ENCODE measurements at places on chromosomes 11 and 22.
A peak's percentile ranks its signal among the peaks of the same experiment; 100 is the strongest.

- no peak for DNase-seq
Measured at GRCh38 chr11:32187111-32187510, 96.2 kb downstream of the RCN1 start.

- DNase-seq: no peak
Measured at GRCh38 chr11:17605651-17606122, 58.6 kb downstream of the OTOG start.

- no peak for DNase-seq
Measured at GRCh38 chr11:101668236-101668635, 84.4 kb upstream of the TRPC6 start.

DNA sequence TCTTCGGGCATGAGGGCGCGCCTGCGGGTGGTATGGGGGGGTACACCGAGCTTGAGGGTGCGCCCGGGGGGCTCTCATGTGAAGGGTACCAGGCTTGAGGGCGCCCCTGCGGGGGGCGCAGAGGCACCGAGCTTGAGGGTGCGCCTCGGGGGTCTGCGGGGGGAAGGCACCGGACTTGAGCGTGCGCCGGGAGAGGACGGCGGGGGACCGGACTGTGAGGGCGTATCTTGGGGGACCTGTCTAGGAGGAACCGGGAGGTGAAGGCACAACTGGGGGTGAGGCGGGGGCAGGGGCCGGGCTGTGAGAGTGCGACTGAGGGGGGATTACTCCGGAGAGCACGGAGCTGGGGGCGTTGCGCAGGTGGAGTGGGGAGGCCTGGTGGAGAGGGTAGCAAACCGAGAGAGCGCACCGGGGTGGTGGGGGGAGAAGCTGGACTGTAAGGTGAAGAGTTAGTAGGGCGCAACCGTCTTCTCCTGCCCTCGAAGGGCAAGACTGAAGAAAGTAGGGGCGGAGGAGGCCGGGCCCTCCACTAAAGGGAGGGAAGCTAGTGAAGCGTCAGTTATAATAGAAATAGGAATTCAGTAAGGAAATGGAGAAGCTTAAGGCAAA, 1.1 kb upstream of the DDX6 start:
- DNase-seq: no peak

GRCh38 chr22:46202897-46203600, 47.0 kb downstream of the CDPF1 start:
- no peak for DNase-seq

- no peak for DNase-seq
Measured at GRCh38 chr22:47276991-47277390, 514.5 kb downstream of the TBC1D22A start.

GRCh38 chr11:2555336-2555735, 110.5 kb downstream of the KCNQ1 start:
- DNase-seq: peak; percentile 56

- no peak for DNase-seq
Measured at GRCh38 chr11:100991541-100991940, 138.1 kb downstream of the PGR start.

DNA sequence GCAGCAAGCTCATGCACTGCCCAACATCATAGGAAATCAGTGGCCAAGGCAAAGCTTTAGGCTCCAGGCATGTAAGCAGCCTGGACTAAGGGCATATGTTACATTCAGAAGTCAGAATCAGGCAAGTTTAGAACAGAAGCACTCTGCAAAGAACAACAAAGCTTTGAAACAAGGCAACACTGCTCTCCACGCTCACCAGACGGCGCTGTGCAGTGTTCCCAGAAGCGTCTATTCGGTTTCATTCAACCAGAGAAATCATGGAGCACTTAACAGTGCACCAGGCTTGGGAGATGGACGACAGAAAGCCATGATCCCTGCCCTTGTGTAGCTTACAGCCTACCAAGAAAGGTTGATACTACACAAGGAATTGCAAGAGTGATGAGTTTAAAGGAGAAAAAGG, 555.8 kb downstream of the BUD13 start:
- no peak for DNase-seq

DNA sequence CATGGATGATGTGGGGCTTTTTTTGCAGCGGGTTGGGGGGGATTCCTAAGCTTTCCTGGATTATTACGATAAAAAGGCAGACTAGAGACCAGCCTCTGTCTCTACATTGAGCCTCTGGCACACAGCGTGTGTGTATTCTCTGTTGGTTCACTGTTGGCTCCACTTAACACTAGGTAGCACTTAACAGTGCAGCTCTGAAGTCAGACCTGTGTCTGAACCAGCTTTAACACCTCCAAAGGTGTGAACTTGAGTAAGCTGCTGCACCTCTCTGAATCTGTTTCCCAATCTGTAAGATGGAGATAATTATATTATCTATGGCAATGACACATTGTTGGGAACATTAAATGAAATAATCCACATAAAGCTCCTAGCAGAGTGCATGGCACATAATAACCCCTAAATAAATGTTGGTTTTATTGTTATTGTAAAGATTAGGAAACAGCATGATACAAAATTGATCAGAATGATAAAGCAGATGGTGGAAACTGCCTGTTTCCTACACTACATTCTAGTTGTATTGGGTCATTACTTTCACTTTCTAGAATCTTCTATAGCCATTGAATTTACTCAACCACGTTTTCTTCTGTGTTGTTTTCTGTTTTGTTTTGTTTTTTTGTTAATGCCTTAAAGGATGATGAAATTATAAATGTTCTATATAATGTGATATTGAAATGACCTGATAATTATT, 108.4 kb downstream of the ARL14EP start:
- no peak for DNase-seq

DNA sequence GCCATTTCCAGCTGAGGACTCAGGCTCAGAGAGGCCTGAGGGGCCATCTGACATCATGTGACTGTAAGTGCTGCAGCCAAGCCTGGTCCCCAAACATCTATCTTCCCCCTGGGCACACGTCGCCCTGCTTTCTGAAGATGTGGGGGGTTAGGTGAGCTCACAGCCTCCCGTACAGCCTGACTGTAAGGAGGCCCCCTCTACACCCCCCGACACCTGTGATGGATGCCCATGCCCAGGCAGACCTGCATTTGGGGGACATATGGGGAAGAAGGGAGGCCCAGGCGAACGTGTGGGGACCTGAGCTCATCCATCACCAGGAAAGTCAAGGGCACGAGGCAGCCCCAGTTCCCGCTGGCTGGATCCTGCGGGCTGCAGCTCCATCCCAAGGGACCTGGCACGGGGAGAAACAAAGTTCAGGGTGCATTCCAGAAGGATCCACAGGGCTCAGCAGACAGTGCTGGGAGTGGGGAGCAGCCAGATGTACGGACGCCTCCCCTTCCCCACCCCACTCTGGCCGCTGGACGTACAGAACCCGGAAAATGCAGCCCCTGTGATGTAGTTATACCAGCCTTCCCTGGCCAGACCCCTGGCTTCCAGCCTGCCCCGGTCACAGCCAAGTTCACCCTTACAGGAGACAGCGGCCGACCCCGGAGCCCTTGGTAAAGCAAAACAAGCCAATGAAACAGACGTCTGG, 1431.4 kb downstream of the BRD1 start:
- DNase-seq: no peak

GRCh38 chr22:20319041-20319744, 667 bp downstream of the DGCR6L start:
- no peak for DNase-seq

DNA sequence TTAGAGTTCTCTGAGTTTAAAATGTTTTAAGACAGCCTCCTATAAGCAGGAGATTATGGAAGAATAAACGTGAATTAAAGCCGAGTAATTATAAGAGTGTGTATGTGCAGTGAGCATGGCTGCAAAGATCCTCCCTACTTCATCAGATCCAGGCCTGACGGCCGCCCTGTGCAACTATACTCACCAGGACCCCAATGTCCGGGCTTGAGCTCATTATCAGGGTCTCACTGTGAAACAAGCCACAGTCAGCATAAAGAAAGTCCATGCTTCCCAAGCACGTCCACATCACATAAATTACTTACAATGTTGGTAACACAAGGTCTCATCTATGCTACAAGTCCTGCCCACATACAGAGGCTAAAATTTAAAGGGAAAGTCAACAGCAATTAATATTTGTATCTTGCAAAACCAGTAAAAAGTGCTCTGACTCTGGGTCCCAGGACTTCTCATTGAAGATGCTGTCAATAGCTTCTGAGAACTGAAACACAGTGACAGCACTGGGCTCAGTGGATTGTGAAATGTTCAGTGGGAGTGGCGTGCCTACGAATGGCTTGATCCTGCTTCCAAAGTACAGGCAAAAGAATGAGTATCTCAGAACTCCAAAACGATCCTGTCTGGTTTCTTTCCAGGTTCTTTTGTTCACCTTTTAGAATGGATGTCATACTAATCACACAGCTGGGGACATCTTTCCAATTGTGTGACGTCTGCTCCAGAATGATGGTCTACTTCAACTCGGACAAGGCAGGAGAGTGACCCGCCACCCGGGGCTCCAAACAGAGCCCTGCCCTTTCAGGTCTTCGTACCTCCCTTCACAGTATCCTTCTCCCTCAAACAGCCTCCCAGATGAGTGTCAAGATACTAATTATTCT, 72.1 kb upstream of the ARFGAP3 start:
- DNase-seq: no peak

GRCh38 chr11:2444821-2445745, at the start of gene KCNQ1:
Gene KCNQ1 (plus strand): TSS chr11:2445008. CDS start chr11:2445099, 91 bp downstream.
- DNase-seq: peak; percentile 40

DNA sequence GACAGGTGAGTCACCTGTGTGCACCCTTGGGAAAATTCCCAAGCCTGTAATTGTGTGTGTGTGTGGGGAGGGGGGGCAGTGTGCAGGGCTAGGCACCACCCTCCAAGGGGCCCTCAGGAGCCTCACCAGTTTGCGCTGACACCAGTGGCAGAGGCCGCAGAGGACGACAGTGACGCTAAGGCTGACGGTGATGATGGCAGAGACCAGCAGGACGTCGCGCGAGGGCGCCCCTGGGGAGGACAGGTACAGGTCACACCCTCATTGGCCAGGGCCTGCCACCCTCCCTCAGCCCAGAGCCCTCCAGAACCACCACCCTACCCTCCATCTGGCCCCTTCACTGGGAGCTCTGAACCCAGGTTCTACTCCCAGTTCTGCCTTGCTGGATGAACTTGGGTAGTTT, 24.9 kb downstream of the SYT7 start:
- DNase-seq: no peak

GRCh38 chr22:38248280-38248679, 24.5 kb downstream of the TMEM184B start:
- no peak for DNase-seq

DNA sequence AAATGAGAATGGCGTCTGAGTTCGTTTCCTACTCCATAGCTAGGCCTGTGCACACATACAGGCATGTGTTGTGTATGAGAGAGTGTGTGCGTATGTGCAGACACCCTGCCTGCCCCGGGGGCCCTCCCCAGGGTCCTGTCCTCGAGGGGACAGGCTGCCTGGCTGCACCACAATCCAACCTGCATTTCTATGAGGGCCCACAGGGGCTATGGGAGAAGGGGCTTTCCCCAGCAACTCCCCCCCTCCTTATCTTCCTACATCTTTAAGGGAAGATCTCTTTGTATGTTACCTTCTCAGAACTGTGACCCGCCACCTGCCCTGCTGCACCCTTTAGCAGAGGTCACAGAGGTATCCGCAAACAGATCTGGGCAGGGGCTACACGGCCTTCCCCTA, 14.9 kb downstream of the ADORA2A start:
- no peak for DNase-seq

Measured in left hindlimb (tissue), 1 donor.